H1 (cell line): ENCODE measurements at places on chromosomes 2 and 18. TPM values are rescaled to one million over a fixed set of nuclear protein-coding genes. Genes with fewer than 3 reads are reported as not detected.

Gene ATOH8
- 0.50 and 0.54 TPM in 2 replicates for total RNA-seq

Gene PROKR1
- total RNA-seq, result 3.9 and 4.0 TPM in 2 replicates

Gene INHA
- 0.65 and 0.73 TPM in 2 replicates for total RNA-seq

Gene CD8A
- 0.39 and 0.48 TPM in 2 replicates for total RNA-seq

DNA sequence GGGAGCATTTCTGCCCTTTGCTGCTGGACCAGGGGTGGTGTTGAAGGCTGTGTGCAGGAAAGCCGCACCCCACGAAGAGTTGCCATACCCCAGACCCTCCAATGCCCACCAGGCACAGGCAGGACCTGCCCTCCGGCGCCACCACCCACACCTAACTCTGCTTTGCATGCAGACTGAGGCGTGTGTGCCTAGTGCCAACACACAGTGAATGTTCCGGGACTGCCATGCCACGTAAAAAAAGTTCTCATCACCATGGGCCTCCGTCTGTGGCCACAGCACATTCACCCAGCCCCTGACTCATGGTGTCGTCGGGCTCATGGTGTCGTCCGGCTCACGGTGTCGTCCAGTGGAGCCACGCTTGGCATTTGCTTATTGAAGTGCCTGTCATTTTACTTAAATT, 184.9 kb upstream of the RAB6C start:
- no peak for DNase-seq

GRCh38 chr18:55552526-55553189, 35.3 kb downstream of the TCF4 start:
- DNase-seq, result no peak

DNA sequence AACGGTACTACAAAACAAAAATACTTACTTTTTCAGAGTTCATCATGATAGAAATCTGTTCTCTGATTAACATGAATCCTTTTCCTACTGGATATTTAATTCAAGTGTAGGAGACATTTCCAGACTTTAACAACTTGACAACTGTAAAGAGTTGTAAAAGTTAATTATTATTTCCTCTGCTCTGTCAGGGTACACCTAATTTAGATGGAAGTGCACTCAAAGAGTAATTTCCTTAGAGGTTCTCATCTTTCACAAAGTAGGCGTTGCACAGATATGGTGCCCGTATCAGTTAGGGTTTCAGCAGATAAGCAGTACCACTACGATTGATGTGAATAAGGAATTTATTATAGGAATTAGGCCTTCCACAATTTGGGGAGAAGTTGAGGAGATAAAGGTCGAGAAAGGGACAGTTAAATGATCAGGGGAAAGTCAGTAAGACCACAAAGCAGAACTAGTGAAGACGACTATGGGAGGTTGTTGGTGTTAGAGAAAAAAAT, 16.2 kb upstream of the PDE11A start:
- DNase-seq, result no peak

DNA sequence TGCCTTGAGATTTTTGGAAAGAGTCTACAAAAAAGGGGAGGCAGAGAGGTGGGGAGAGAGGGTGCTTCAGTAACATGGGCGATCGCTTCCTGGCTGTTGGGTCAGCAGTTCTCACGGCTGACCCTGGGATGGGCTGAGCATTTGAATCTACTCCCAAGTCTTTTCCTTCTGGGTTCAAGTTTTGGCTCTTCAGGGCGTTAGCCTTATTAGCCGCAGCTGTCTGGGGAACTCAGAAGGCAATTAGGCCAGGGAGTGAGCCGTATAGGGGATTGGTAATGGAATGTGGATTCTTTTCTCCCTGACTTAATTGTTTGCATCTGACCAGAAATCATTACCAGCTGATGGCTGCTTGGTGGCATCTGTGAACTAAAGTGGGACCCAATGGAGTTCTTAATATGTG, 250.5 kb upstream of the SKOR2 start:
- no peak for DNase-seq

DNA sequence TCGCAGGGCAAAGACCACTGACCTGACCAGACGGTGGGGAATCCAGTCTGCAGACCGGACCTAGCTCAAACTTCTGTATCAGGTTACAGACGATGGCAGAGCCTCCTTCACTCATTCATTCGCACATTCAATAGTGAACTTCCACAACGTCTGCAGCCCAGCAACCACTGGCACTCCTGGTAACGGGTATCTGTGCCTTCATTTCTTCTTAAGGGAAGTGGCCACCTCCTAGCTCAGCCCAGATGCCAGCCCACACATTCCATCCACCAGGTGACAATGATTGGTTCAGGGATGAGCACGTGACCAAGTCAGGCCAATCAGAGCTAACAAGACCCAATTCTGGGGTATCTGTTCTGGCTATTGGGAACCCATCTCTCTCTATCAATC, 15.9 kb upstream of the ARMC9 start:
- DNase-seq, result no peak

GRCh38 chr18:7524786-7525185, 42.3 kb upstream of the PTPRM start:
- no peak for DNase-seq

DNA sequence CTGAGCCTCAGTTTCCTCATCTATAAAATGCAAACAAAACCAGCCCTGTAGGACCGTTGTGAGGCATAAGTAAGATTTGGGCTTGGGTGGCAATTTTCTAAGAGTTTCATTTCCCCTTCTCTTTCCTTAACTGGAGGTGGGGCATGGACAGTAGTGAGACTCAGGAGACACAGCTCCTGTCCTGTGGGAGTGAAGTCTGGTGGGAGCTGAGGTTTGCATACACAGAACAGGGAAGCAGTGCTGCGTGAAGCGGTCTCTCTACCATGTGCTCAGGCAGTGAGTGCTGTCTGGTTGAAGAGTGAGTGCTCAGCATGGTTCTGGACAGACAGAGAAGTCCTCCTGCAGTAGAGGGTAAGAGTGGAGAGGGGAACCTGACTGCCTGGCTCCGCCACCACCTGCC, 62.3 kb upstream of the MCFD2 start:
- DNase-seq, result no peak

DNA sequence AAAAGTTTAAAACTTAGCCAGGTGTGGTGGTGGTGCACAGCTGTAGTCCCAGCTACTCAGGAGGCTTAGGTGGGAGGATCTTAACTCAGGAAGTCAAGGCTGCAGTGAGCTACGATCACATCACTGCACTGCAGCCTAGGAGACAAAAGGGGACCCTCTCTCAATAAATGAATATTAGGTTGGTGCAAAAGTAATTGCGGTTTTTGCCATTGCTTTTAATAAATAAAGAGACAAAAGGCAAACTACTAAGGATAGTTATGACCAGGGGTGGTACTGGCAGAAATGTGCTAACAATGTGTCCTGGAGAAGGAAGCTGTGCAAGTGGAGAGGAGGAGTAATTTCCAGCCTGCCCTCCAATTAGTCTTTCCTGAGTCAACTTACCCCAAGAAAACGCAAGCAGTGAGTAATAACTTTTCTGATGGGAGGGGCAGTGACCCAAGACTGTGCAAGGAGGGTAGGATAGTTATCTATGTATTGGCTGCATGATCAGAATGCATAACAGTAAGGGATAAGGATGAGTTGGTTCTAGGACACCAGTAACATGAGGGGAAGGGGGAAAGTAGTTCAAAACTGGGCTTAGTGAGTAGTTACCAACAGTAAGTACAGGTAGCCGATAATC, 1.5 kb downstream of the EXOC6B start:
- no peak for DNase-seq

DNA sequence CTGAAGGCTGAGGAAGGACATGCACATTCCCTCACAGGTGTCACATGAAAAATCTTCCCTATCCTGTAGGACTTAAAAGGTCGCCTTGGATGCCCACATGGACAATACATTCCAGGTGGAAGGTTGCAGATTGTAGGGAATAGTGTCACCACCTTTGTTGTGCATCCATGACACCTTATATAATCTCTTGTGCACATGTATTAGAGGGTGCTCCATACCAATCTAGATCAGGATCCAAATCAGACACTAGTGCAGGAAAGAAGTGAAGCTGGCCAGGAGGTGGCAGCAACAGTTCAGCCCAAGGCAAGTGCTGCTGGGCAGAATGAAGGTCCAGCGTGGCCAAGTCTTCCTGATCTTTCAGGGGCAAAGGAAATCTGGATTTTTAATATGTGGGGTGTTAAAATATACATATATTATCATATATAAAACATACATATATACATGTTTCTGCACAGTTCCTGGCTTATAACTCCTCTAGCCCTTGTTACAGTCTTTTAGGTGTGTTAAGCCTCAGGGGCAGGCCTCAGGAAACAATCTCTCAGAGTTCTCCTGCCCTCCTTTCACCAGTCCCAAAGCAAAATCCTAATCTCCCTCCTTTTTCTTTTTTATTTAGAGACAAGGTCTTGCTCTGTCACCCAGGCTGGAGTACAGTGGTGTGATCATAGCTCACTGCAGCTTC, 16.6 kb downstream of the NIF3L1 start:
- DNase-seq, result no peak

- DNase-seq, result peak; percentile 75
Observed at GRCh38 chr2:38602136-38602731, 494 bp downstream of the HNRNPLL start.

GRCh38 chr2:189024901-189025618, 50.9 kb downstream of the COL3A1 start:
- DNase-seq, result no peak

- DNase-seq, result no peak
Observed at GRCh38 chr2:196592911-196593881, 46.3 kb upstream of the CCDC150 start.

GRCh38 chr2:142840436-142840835, 37.0 kb upstream of the KYNU start:
- no peak for DNase-seq

DNA sequence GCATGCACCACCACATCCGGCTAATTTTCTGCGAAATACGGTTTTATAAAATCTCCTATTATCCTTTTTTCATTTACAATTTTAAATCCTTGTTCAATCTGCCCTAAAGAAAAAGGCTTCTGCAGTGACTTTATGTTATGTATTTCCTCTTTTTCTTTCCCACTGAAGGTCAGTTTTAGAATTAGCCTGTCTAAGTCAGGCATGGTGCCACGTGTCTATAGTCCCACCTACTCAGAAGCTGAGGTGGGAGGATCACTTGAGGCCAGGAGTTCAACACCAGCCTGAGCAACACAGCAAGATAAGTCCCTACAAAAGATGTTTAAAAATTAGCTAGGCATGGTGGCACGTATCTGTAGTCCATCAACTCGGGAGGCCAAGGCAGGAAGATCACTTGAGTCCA, 39.8 kb upstream of the TNFRSF11A start:
- no peak for DNase-seq

GRCh38 chr2:120278901-120279300, 26.2 kb downstream of the RALB start:
- no peak for DNase-seq

- DNase-seq, result no peak
Observed at GRCh38 chr18:74286106-74286855, 5.5 kb downstream of the CYB5A start.
